Activated CD4-positive, alpha-beta T cell treated with anti-CD3 and anti-CD28 coated beads, Interleukin-2, amount 50 U/mL, for 24 hours (primary cell): ENCODE measurements at places on chromosomes 11 and 22.

DNA sequence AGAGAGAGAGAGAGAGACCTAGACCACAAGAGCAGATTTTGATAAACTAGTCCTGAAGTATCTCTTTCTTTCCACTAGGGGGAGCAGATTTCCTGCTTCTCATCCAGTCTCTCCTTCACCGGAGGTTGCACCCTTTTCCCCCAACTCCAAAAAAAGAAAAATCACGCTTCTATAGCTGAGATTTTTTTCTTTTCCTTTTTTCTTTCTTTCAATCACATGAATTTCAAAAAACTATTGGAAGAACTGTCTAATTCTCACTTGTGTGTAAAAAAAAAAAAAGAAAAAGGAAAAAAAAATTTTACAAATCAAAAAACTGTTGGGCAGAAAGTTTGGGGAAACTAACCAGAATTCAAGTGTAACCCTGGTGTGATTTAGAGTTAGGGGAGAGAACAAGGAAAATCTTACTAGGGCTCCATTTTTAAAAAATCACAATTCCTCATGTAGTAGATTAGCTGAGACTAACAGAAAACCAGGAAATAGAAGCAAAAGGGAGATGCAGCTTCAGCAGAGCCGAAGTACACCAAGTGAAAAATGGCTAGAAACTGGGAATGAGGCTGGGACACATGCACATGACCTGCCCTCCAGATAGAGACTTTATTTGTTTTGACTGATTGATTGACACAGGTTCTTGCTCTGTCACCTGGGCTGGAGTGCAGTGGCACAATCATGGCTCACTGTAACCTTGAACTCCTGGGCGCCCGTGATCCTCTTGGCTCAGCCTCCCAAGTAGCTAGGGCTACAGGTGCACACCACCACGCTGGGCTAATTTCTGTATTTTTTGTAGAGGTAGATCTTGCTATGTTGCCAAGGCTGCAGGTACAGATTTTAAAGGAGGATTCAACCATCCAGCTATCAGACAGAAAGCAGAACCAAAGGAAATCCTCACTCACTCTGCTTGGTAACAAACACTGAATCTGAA, 27.1 kb downstream of the SDHD start:
- DNase-seq, result no peak

DNA sequence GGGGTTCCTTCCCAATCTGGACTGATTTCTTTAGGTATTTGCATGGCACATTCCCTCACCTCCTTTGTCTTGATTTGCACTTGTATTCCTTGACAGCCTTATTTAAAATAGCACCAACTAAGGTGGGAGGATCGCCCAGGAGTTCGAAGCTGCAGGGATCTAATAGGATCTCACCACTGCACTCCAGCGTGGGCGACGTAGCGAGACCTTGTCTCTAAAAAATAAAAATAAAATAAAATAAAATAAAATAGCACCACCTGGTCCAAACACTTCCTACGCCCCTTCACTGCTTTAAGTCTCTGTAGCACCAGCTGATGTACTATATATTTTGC, 775 bp downstream of the SLC2A11 start:
- DNase-seq, result no peak

- DNase-seq, result no peak
These were observed 16.2 kb upstream of the ZNRF3 start for GRCh38 chr22:28867191-28867590.

- DNase-seq, result no peak
These were observed 5.7 kb downstream of the SYT13 start for GRCh38 chr11:45280449-45280848.

DNA sequence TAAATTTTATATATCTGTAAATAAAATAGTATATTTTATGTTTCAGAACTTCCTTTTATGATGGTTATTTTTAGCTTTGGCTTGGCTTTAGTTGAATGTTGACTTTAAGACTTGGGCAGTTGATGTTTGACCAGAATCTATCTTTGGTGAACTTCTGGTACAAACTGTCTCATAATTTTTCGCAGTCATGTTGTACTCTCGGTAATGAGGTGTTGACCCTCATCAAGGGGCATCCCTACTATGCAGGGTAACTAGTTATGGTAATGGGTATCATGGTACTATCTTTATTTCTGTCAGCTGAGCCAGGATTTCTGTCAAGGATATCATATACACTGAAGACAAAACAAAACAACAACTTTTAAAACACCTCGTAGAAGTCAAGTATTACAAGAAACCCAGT, 67.7 kb downstream of the NXPE2 start:
- DNase-seq, result no peak

DNA sequence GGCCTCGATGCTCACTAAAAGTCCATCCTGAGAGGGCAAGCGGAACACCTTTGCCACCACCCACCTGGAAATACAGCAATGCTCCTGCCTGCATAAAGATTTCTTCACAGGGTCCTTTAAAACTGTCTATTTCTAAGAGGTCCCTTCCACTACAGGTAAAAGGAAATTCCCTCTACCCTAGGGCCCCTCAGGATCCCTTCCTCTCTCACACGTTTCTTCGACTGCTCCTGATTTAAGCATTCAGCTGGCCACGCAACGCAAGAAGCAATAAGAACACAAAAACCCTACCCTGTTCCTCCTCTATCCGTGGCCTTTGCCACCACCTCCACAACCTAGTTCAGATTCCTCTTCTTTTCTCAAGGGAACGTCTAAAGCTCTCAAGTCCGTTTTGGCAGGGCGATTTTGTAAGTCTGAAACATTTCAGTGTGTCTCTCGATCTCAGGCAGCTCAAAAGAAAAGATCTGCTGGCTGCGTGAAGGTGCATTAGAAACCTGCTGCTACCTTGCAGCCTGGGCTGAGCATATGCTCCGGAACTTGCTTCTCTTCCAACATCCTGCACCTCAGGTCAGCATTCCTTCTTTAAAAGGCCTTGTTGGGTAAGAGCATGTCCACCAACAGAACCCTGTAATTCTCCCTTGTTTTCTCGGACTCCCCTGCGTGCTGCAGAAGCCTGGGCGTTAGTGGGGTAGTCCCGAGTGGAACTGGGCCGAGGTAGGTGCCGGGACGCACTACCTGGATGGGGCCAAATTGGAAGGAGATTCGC, 1.6 kb downstream of the LGR4 start:
- DNase-seq, result no peak

DNA sequence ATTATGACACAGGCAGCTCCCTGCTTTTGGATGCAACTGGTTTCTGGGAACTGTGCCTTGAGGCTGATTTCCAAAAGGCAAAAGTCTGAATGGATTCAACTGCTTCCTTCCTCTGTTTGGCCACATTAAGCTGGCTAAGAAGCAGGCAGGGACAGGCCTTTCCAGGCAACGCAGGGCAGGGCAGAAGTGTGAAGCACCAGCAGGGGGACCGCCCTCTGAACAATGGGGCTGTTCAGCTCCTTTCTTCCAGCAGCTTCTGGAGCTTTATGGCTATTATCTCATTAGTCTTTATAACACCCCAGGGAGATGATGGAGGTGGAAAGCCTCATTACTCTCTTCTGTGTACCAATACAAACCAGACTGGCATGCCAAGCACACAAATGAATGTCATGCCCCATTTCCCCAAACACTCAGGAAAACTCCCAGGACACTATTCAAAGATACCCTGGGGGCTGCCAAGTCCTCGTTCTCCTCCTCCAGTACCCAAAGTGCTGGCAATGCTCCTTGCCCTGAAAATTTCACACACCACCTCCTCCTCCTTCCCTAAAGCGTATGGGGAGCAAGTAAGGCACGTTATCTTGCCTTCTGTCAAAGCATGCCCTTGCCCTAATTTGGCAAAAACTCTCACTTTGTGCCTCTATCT, 21.3 kb downstream of the MORC2 start:
- no peak for DNase-seq

GRCh38 chr22:39955675-39956074, 4.5 kb upstream of the TMA7B start:
- DNase-seq, result no peak

- no peak for DNase-seq
These were observed 10.4 kb upstream of the EMID1 start for GRCh38 chr22:29195118-29195963.

DNA sequence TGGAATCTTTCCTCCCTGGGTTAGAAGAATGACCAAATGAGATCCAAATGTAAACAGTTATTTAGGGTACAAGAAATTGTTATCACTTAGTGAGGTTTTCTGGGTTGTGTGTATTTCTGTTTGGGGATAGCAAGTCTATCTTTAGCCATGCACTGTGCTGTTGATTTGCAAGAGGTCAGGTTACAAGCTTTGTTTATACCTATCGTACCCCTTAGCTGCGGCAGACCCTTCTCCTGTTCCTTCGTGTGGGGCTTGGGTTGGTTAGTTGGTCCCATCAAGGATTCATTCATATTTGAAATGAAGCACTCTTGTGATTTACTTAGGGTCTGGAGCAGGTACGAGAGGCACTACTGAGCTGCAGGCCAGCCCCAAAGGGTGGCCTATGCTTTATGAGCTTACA, 72.6 kb downstream of the USP35 start:
- DNase-seq, result no peak

- DNase-seq, result peak; percentile 67
These were observed 21.7 kb upstream of the HSPA8 start for GRCh38 chr11:123083623-123084029.

DNA sequence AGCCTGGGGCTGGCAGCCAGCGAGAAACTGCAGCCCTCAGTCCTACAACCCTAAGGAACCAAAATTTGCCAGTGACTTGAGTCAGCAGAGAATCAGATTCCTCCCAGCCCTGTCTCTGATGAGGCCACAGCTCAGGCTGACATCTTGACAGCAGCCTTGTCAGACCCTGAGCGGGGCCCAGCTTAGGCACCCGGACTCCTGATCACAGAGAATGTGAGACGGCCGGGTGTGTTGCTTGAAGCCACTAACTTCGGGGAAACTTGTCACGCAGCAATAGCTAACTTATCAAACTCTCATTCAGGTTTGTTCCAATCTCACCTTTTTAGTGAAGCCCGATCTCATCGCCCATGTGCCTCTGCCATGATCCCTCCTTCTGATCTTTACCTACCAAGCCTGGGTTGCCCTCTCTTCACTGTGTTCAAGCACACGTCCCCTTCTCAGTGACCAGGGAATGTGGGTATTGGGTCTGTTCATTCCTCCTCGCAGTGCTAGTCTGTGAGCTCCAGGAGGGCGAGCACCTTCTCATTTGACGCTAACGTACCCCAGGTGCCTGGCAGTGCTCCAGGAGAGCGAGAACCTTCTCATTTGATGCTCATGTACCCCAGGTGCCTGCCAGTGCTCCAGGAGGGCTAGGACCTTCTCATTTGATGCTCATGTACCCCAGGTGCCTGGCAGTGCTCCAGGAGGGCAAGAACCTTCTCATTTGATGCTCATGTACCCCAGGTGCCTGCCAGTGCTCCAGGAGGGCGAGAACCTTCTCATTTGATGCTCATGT, 280.7 kb downstream of the BRD1 start:
- no peak for DNase-seq

DNA sequence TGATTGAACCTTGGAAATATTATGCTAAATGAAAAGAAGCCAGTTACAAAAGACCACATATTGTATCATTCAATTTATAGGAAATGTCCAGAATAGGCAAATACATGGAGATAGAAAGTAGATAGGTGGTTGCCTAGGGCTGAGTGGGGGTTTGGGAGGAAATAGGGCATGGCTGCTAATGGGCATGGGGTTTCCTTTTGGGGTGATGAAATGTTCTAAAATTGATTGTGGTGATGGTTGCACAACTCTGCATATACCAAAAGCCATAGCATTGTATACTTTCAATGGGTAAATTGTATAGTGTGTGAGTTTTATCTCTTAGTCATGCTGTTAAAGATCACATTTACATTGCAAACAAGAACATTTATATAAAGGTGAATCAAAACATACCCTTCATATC, 48.7 kb downstream of the LDLRAD3 start:
- DNase-seq, result no peak

DNA sequence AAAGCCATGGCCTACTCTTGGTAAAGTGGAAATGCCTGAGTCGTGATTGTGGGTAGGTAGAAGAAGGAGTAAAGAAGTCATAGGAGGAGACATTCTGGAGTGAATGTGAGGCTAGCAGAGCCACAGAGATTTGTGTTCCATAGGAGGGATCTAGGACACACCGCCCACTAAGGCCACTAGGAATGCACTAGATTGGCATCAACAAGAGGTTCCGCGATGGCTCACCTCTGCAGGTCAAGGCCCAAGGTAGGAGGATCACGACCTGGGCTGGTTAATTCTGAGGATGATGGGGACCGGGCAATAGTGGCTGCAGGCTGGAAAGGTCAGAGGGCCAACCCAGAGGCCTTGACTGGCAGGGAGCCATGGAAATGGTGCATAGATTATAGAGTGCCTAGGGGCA, 48.8 kb upstream of the OPCML start:
- no peak for DNase-seq
